Activated CD4-positive, alpha-beta T cell treated with anti-CD3 and anti-CD28 coated beads, Interleukin-2, amount 10 ng/mL, durations not matched to agents 7 days and 5 days (primary cell): ENCODE measurements at places on chromosomes 4 and X. TPM values are rescaled to one million over a fixed set of nuclear protein-coding genes. Genes with fewer than 3 reads are reported as not detected.

DNA sequence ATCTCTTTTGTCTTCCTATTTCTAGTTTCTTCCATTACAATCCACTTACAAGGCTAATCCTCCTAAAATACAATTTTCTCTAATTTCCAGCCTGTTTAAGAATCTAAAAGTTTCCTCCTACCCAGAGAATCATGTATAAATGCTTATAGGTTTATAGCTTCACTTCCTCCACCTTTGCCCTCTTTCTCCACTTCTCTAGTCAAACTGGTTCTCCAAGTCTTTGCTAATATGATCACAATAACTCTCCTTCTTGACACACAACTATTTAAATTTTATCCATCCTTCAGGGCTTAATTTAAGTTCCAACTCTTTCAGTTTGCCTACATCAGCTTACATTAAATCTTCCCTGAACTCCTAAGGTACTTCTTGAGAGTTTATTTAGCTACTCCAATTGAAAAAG is 69.2 kb downstream of the RPS6KA6 start:
- DNase-seq = no peak

Gene FAM13A
- 16.2 TPM for total RNA-seq

DNA sequence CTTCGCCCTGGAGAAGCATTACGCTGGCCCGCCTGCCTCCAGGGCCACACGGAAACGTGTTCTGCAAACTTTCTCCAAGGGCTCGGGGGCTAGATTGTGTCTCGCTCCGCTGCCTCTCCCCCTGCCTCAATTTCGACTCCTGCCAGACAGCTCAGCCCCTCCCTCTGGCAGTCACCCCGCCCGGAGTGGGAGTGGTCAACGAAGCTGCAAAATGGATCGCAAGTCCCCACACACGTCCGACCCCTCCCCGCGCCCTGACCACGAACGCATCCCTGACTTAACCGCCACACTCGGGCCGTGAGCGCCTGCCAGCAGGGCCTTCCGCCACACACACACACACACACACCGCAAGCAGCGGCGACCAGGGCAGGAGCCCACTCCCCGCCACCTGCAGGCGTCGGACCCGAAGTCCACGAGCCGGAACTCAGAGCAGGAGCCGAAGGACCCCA is 47.0 kb upstream of the NKAP start:
- DNase-seq = no peak

DNA sequence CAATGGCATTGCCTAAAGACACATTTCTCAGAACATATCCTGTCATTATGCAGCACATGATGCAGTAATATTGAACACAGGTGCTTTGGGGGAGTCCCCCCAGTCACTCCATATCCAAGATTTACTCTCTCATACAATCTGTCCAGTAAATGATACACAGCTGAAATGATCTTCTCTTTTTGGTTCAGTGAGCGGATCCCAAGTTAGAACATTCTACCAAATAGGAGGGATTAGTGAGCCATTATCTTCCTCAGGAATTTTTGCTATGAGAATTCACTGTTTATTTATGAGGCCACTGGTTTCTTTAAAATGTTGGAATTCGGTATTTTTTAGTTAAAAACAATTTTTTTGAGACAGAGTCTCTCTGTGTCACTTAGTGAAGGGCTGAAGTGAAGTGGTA is 96.5 kb downstream of the TRAPPC11 start:
- DNase-seq = no peak
